ENCODE measurements at places on chromosomes 1 and 21. TPM values are rescaled to one million over a fixed set of nuclear protein-coding genes. Genes with fewer than 3 reads are reported as not detected.

GRCh38 chr21:32413015-32413504, 554 bp downstream of the EVA1C start:
- DNase-seq, result no peak
- no peak overlapping the region for H3K27ac ChIP-seq
- H3K4me3 ChIP-seq, result peak overlapping the region; percentile 38
- H3K4me1 ChIP-seq, result peaks cover 16% of the 10 kb centered on the region
- H3K27me3 ChIP-seq, result peaks cover 3% of the 10 kb centered on the region

DNA sequence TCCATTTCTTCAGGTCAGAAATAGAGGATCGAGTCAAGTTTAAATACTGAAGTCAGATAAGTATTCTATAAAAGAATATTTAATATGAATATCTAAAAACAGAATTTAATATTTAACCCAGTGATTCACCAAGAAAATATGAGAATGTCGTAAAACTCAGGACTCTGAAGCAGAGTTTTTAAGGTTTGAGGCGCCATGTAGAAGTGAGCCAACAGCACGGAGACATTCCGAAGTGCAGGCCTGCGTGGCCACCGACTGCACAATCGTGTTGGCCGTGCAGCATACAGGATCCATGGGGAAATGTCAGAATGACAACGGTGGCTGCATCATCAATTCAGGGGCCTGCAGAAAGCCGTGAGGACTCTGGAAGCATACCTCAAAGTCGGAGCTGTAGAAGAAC, 23.4 kb downstream of the MRAP start:
- H3K36me3 ChIP-seq, result no peaks in the 10 kb centered on the region
- DNase-seq, result no peak
- peaks cover 6% of the 10 kb centered on the region for H3K4me1 ChIP-seq
- H3K27me3 ChIP-seq, result no peaks in the 10 kb centered on the region
- no peak overlapping the region for H3K4me3 ChIP-seq
- H3K27ac ChIP-seq, result no peak overlapping the region

GRCh38 chr21:35226328-35226727, 177.2 kb upstream of the RUNX1 start:
- H3K27ac ChIP-seq, result no peak overlapping the region
- no peaks in the 10 kb centered on the region for H3K27me3 ChIP-seq
- DNase-seq, result no peak
- H3K4me3 ChIP-seq, result no peak overlapping the region
- H3K4me1 ChIP-seq, result peaks cover 6% of the 10 kb centered on the region

DNA sequence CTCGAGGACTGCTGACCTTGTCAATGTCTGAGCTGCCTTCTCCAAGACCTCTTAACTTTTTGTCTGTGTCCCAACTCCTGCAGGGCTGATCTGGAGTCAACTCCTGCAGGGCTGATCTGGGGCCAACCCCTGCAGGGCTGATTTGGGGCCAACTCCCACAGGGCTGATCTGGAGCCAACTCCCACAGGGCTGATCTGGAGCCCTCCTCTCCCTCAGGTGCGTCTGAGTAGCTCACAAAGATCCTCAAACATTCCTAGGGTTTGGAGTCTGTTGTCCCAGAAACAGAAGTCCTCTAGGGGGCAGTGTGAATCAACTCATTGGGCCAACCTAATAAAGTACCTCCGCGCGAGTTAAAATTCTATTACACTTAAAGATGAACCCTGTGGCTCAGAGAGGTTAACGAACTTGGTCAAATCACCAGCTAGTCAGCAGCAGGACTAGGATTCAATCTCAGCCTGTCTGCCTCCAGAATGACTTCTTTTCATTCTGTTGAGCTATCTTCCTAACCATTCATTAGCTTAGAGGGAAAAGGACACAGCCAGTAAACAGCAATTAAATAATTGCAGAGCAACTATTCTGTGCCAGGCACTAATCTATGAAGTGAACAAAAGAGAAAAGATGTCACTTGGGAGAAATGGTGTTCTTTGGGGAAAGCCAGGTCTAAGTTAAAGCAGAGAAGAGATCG, 17.2 kb upstream of the RLF start:
- peaks cover 13% of the 10 kb centered on the region for H3K4me1 ChIP-seq
- DNase-seq, result peak; percentile 70
- H3K36me3 ChIP-seq, result no peaks in the 10 kb centered on the region
- peak overlapping the region; percentile 71 for H3K27ac ChIP-seq
- no peak overlapping the region for H3K4me3 ChIP-seq

GRCh38 chr1:241749945-241750695, 97.9 kb upstream of the EXO1 start:
- no peak overlapping the region for H3K4me3 ChIP-seq
- peaks cover 15% of the 10 kb centered on the region for H3K4me1 ChIP-seq
- no peaks in the 10 kb centered on the region for H3K36me3 ChIP-seq
- no peaks in the 10 kb centered on the region for H3K27me3 ChIP-seq
- peak overlapping the region; percentile 10 for H3K27ac ChIP-seq
- DNase-seq, result peak; percentile 47

DNA sequence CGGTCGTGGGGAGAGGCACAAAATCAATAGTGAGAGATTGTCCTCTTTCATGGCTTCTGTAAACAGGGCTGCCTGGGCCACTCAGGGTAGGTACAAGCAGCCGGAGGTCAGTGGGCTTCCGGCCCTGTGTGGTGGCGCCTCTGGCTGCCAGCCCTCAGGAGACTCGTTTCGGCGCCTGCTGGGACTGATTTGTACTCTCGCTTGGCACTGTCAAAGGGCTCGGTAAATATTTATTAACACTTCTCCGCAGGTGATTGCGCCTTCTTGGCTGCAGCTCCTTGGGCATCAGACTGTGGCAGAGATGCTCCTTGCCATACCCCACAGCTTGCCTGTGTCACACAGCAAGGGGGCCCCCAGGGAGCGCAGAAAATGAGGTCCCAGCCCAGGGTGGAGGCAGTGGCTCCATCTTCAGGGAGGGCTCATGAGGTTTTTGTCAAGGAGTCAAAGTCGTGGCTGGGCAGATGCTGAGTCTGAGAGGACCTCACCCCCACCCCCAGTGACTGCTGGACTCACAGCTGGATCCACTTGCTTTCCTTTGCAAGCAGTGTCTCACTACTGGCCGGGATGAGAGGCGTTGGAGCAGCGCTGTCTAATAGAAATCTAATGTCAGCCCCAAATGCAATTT, 262.5 kb downstream of the GRIK3 start:
- no peaks in the 10 kb centered on the region for H3K36me3 ChIP-seq
- H3K27me3 ChIP-seq, result no peaks in the 10 kb centered on the region
- DNase-seq, result no peak
- no peak overlapping the region for H3K27ac ChIP-seq

- H3K4me1 ChIP-seq, result no peaks in the 10 kb centered on the region
- no peak for DNase-seq
- no peak overlapping the region for H3K27ac ChIP-seq
- no peaks in the 10 kb centered on the region for H3K36me3 ChIP-seq
- H3K27me3 ChIP-seq, result no peaks in the 10 kb centered on the region
These were observed 9.2 kb downstream of the OR2G3 start for GRCh38 chr1:247614625-247615024.

DNA sequence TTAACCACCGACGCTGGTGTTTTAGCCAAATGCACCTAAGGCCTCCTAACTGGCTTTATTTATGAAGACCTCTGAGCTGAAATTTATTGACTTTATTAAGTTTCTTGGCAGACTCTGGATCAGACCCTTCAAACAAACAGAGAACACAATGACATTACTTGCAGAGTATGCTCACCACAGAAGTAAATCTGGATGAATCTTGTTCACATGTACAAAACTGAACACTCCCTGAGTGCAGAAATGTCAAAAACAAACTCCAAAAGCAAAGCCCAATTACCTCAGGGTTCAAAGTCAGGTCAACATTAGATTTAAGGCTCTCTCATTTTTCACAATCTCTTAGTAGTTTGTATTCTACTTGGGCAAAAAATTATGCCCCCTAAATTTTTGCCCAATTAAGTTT, 218.6 kb downstream of the SLC45A1 start:
- no peaks in the 10 kb centered on the region for H3K27me3 ChIP-seq
- DNase-seq, result no peak
- H3K36me3 ChIP-seq, result no peaks in the 10 kb centered on the region
- H3K4me1 ChIP-seq, result no peaks in the 10 kb centered on the region

DNA sequence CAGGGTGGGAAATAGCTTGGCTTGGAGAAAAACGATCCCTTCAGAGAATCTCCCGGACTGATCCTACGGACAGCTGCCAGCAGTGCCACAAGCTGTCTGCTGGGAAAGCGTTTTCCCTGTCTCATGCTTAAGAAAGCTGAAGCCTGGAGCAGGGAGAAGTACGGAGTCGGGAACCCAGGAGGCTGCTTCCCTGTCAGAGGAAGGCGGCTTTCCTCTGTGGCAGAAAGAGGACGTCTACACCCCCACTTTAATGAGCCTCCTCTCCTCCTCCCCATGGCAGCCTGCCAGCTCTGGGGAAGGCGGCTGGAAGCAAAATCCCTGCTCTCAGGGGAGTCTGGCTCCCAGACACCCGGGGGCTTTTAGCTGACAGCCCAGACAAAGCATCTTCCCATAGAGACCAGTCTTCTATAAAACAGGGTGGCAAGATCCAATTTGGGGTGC, 7.3 kb downstream of the KIF21B start:
- no peak for DNase-seq
- no peaks in the 10 kb centered on the region for H3K36me3 ChIP-seq
- H3K27ac ChIP-seq, result no peak overlapping the region
- peaks cover 16% of the 10 kb centered on the region for H3K4me1 ChIP-seq
- no peaks in the 10 kb centered on the region for H3K27me3 ChIP-seq

- peaks cover 5% of the 10 kb centered on the region for H3K4me1 ChIP-seq
- no peaks in the 10 kb centered on the region for H3K27me3 ChIP-seq
- no peaks in the 10 kb centered on the region for H3K36me3 ChIP-seq
These were observed 7.9 kb downstream of the KLHDC8A start for GRCh38 chr1:205348554-205349487.

DNA sequence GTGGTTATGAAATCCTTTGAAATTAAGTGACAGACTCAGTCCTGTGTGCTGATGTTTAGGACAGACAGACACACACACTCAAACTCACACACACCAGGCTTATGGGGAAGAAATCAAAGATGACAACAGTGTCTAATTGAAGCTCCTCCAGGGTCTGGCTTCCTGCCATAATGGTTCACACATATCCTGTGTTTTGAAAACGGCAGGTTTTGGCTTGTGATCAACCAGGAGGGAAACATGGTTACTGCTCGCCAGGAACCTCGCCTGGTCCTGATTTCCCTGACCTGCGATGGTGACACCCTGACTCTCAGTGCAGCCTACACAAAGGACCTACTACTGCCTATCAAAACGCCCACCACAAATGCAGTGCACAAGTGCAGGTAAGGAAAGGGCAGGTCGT, 4.6 kb downstream of the MTARC1 start:
- no peaks in the 10 kb centered on the region for H3K27me3 ChIP-seq
- H3K27ac ChIP-seq, result no peak overlapping the region
- no peak for DNase-seq
- no peak overlapping the region for H3K4me3 ChIP-seq
- H3K4me1 ChIP-seq, result peaks cover 8% of the 10 kb centered on the region
- peaks cover 2% of the 10 kb centered on the region for H3K36me3 ChIP-seq

- peaks cover 19% of the 10 kb centered on the region for H3K4me1 ChIP-seq
- no peak overlapping the region for H3K27ac ChIP-seq
- no peak for DNase-seq
- no peaks in the 10 kb centered on the region for H3K36me3 ChIP-seq
These were observed 9.9 kb downstream of the CACHD1 start for GRCh38 chr1:64479874-64480273.

- no peak overlapping the region for H3K27ac ChIP-seq
- DNase-seq, result no peak
- H3K27me3 ChIP-seq, result no peaks in the 10 kb centered on the region
- H3K4me1 ChIP-seq, result no peaks in the 10 kb centered on the region
These were observed 162.4 kb downstream of the PAPPA2 start for GRCh38 chr1:176625365-176625764.

GRCh38 chr1:8733484-8733883, 84.0 kb downstream of the RERE start:
- H3K4me1 ChIP-seq, result no peaks in the 10 kb centered on the region
- H3K27ac ChIP-seq, result no peak overlapping the region
- H3K4me3 ChIP-seq, result no peak overlapping the region
- H3K27me3 ChIP-seq, result no peaks in the 10 kb centered on the region
- no peak for DNase-seq

DNA sequence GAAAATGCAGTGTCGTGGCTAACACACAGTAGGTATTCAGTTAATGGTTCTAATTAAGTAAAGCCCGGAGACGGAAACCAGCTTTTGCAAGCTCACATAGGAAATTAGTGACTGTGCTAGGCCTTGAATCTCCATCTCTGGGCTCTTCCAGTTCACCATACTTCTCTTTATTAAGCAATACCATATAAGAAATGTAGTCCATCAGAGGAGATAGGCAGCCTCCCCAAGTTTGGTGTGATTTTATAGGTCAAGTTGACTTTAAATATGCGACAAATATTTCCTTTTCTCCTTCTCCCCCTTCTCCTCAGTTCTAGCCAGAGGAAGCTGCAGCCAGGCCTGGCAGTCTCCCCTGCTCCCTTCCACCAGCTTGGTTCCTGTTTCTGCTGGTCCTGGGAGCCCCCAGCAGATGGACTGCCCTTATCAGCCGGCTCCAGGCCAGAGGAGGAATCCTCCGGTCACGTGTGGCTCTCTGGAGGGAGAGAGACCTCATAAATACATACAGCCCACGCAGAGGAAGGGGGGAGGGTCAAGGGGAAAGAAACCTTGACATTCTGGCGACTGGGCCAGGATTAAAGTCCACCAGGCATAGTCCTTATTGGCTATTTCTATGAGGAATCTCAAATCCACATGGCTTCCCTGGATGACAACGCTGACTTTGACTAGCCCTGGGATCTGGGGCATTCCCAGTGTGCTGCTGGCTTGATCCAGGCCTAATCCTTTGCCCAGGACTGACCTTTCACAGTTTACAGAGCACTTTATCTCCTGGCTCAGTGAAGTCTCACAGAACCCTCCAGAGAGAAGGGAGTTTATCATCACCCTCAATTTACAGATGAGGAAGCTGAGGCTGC, 115.1 kb upstream of the JUN start:
- H3K36me3 ChIP-seq, result no peaks in the 10 kb centered on the region
- DNase-seq, result peak; percentile 89
- H3K4me1 ChIP-seq, result peaks cover 39% of the 10 kb centered on the region
- H3K27ac ChIP-seq, result peak overlapping the region; percentile 42
- no peak overlapping the region for H3K4me3 ChIP-seq

GRCh38 chr1:68051475-68051874, 1.0 kb upstream of the DIRAS3 start:
- H3K36me3 ChIP-seq, result no peaks in the 10 kb centered on the region
- H3K27ac ChIP-seq, result no peak overlapping the region
- no peak for DNase-seq
- no peak overlapping the region for H3K4me3 ChIP-seq
- H3K27me3 ChIP-seq, result no peaks in the 10 kb centered on the region
- no peaks in the 10 kb centered on the region for H3K4me1 ChIP-seq

GPR52 gene
- 1.2 TPM for total RNA-seq

BTG3 gene
- 28.0 TPM for total RNA-seq

PATJ gene
- total RNA-seq, result 31.6 TPM

TAS1R1 gene
- total RNA-seq, result not detected

KLHL21 gene
- 21.6 TPM for total RNA-seq

PTPN22 gene
- not detected for total RNA-seq

ELOVL1 gene
- 66.8 TPM for total RNA-seq

Data from Caco-2 (cell line).